Renal cortex interstitium (tissue), 15 donors: ENCODE measurements at places on chromosomes 12 and 14. TPM values are rescaled to one million over a fixed set of nuclear protein-coding genes. Genes with fewer than 3 reads are reported as not detected.

DNA sequence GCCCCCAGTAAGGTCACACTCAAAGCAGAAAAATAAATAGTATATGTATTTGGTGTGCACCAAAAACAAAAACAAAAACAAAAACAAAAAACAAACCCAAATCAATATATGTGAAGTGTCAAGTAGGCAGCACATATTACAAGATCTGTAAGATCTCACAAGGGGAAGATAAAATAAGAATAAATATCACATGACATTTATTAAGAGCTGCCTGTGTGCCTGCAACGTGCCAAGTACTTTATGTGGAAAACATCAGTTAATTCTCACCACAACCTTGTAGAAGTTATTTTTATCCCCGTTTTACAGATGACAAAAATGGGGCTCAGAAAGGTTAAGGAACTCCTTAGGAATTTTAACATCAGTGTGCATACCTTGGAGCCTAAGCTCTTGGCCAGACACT is 26.6 kb downstream of the TRIM9 start:
- DNase-seq, result no peak

DNA sequence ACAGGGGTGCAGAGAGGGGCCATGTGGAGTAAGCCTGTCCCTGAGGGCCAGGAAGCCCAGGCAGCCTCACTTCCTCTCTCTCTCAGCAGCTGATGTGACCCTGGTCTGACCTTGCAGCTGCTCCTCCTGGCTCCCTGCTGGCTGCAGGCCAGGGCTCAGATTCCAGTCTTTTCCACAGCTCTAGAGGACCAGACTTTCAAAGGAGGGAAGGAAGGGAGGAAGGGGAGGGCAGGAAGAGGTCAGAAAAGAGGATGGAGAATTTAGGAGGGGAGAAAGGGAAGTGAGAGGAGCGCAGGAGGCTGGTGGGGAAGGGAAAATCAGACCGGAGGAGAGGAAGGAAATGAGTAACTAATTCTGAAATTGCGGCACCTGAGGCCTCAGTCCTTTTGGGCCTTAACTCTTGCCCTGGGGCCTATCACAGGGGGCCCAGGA is 40.9 kb upstream of the VASH1 start:
- peak; percentile 42 for DNase-seq

DNA sequence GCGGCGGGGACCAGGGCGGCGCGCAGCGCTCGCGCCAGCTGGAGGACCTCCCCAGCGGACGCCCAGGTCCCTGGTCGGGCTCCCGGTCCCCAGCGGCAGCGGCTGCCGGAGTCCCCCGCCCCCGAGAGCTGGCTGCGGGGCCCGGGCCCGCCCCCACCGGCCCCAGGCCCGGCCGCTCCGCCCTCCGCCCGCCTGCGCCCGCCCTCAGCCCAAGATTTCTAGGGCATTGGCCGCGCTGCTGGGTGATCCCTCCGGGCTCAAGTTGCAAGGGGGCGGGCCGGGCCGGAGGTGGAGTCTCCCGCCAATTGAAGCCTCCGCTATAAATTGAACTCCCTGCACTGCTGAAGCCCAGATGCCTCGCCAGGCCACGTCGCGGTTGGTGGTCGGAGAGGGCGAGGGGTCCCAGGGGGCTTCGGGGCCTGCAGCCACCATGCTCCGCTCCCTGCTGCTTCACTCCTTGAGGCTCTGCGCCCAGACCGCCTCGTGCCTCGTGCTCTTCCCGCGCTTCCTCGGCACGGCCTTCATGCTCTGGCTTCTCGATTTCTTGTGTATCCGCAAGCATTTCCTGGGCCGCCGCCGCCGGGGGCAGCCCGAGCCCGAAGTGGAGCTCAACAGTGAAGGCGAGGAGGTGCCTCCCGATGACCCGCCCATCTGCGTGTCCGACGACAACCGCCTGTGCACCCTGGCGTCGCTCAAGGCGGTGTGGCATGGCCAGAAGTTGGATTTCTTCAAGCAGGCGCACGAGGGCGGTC is at the start of gene DIO3:
TSS of gene DIO3 (plus strand) at position 351 of the 752 bp plus-strand sequence.
- no peak for DNase-seq

GRCh38 chr12:116453631-116454030 is 105.5 kb upstream of the MAP1LC3B2 start:
- no peak for DNase-seq

The TPH2 gene
- 0.09 TPM for polyA plus RNA-seq

DNA sequence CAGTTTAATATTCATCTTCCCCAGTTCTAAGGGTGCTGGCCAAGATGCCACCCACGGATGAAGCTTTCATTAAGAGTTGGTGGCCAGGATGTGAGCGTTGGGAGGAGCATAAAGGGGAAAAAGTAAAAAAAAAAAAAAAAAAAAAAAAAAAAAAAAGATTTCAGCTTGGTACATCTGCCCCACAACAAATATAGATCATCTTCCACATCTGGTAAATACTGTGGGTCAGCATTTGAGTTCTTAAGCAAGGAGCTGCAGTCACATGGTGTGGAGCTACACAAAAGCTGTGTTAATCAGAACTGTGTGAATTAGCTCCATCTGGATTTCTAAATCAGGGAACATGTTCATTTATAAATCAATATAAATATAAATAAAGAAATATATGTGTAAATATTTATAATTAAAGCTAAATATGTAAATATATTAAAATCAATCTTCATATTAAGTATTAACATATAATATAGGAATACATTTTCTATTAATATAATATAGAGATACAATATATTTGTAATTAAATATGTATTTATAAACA is 262.3 kb downstream of the NUAK1 start:
- no peak for DNase-seq

GRCh38 chr12:20625531-20625930 is 69.6 kb upstream of the SLCO1C1 start:
- DNase-seq, result no peak

The IL23A gene
- polyA plus RNA-seq, result 0.67 TPM

GRCh38 chr12:4320497-4320852 is 538 bp upstream of the TIGAR start:
- DNase-seq, result no peak

GRCh38 chr14:45082420-45082819 is 1.5 kb upstream of the PRPF39 start:
- no peak for DNase-seq
